ENCODE measurements at places on chromosomes 3 and 15. TPM values are rescaled to one million over a fixed set of nuclear protein-coding genes. Genes with fewer than 3 reads are reported as not detected.

Gene TNFAIP8L3
- 1.2 TPM for total RNA-seq

Gene RBPMS2
- total RNA-seq = 6.9 TPM

Gene FBN1
- 1.7 TPM for total RNA-seq

Gene ST8SIA2
- total RNA-seq = not detected

Gene MUSTN1
- 9.5 TPM for total RNA-seq

Gene HES1
- total RNA-seq = 16.0 TPM

Gene RPN1
- total RNA-seq = 237 TPM

Gene GOLGA8Q
- not detected for total RNA-seq

Gene SH3GL3
- total RNA-seq = not detected

Gene HOMER2
- 64.2 TPM for total RNA-seq

Gene ANKRD34C
- total RNA-seq = not detected

Gene SLC24A5
- total RNA-seq = not detected

Gene LINGO1
- total RNA-seq = 0.42 TPM

Gene FETUB
- total RNA-seq = 8.4 TPM

Gene SLC22A13
- not detected for total RNA-seq

Gene DAZL
- total RNA-seq = not detected

Gene GHSR
- not detected for total RNA-seq

Gene IL5RA
- not detected for total RNA-seq

Gene ILDR1
- 0.88 TPM for total RNA-seq

Gene FGF12
- 6.5 TPM for total RNA-seq

Gene TFDP2
- 27.8 TPM for total RNA-seq

Gene ACTRT3
- total RNA-seq = 1.9 TPM

Gene GPR156
- not detected for total RNA-seq

Measured in right lobe of liver (tissue), 6 donors.